Mesenteric fat pad (tissue), 1 donor: ENCODE measurements at places on chromosomes 12 and 14. TPM values are rescaled to one million over a fixed set of nuclear protein-coding genes. Genes with fewer than 3 reads are reported as not detected.
A peak's percentile ranks its signal among the peaks of the same experiment; 100 is the strongest.

DNA sequence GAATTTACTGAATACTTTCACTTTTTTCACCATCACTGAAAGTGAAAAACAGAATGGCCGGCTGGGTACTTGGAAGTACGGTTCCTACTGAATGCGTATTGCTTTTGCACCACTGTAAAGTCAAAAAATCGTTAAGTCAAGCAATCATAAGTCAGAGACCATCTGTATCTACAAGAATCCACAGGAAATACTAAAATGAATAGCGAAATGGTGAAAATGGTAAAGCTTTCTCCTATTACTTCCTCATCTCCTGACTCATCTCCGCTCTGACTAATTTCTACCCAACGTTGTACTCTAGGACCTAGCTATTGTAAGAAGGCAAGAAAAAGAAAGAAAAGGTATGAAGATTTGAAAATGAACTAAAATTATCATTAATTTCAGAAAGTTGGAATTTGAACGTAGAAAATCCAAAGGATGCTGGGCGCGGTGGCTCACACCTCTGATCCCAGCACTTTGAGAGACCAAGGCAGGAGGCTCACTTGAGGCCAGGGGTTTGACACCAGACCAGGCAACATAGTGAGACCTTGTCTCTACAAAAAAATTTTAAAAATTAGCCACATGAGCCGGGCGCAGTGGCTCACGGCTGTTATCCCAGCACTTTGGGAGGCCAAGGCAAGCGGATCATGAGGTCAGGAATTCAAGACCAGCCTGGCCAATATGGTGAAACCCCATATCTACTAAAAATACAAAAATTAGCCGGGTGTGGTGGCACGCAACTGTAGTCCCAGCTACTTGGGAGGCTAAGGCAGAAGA, 5.3 kb upstream of the CDCA4 start:
- no peak for DNase-seq

DNA sequence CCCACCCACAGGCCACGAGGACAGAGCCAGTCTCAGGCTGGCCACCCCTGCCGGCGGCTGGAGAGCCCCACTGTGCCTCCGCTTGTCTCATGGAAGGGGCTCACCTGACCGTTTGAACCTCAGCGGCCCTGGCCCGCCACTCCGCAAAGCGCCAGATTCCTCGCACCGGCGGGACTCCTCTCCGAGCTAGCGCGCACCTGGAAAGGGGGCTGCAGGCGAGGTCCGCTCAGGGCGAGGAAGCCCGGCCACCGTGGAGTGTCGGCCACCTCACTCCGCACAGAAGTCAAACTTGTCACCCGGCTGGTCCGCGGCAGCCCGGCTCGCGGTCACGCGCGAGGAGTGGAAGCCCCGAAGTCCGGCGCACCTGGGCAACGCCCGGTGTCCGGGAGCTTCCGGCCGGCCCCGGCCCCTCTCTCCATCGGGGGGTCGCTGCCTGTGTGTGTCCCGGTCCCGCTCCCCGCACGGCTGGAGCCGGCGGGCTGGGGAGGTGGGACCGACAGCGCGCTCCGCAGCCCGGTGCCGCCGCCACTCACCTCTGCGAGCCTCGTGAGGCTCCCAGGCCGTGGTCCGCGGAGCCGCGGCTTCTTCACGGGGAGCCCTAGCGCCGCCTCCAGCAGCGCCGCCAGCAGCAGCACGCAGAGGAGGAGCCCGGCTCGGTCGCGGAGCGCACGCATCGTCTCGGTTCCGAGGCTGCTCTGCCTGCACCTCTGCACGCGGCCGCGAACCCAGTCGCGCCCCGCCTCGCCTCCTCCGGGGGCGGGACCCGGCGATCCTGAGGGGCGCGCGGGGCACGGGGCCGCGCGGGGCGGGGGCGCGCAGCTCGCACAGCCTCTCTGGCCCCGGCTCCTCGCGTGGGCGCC, at the start of gene ISM2:
ISM2 (minus strand) TSS at position 697 of the 860 bp plus-strand sequence; CDS start at position 674, 23 bp downstream.
- peak; percentile 88 for DNase-seq

Gene GLIPR1L2
- 1.1 TPM for total RNA-seq

Gene DIO2
- 3.3 TPM for total RNA-seq

Gene KCNJ8
- total RNA-seq, result 16.5 TPM

Gene PROX2
- not detected for total RNA-seq
